ENCODE measurements at places on chromosomes 6 and 20.
A peak's percentile ranks its signal among the peaks of the same experiment; 100 is the strongest.

GRCh38 chr6:9522101-9522500 is 892.8 kb downstream of the TFAP2A start:
- peak; percentile 21 for DNase-seq

- DNase-seq = peak; percentile 54
These were observed 414.0 kb upstream of the OPRM1 start for GRCh38 chr6:153625089-153625488.

DNA sequence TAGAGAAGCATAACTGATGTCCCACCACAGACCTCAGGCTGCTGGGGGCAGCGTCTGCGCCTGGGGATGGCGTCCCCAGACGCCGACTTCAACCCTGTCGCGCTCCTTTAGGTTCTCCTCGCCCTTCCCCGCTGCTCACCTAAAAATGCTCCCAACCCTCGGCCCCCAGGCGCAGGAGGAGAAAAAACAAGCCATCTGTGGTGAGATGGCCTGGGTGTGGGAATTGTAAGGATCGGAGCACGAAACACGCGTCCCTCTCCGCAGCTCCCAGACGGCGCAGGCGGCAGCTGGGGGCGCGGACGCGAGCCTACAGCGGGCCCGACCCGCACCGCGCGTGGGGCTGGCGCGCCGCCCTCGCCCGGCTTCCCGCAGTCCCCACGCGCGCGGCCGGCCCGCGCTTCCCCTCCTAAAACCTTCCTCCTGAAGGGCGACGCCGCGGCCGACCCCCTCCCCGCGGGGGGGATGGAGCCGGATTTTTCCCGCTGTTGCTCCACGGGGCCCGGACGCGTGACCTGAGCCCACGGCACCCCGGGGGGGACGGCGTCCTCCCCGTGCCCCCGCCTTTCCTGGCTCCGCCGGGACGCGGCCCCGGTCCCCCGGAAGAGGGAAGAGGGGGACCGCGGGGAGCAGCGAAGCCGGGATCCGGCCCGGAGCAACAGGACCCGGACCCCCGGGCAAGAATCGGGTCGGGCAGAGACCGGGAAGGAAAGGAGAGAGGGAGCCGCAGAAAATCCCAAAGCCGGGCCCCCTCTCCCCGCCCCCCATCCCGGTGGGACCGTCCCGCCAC is 611 bp downstream of the EPB41L2 start:
- DNase-seq = peak; percentile 40

GRCh38 chr6:100182313-100182712 is 188.3 kb upstream of the MCHR2 start:
- no peak for DNase-seq

GRCh38 chr6:154289818-154290508 is 66.6 kb downstream of the IPCEF1 start:
- no peak for DNase-seq

- DNase-seq = no peak
These were observed 39.3 kb downstream of the GFOD1 start for GRCh38 chr6:13447949-13448724.

DNA sequence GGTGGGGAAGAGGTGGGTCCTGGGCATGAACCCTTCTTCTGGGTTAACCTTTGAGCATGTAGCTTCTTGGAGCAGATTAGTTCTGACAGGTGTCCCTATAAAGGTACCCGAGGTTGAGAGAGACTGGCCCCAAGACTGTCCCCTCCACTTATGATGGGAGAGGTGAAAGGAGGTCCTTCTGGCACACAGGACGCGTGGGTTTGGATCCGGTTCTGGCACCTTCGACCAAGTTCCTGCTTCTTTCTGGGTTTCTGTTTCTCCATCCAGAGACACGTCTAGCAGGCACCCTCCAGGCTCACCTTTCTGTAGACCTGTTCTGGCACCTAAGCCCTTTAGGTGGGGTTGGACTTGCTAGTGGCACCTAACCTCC is 4.1 kb downstream of the PAX1 start:
- DNase-seq = no peak

- no peak for DNase-seq
These were observed 473.6 kb upstream of the AGPAT4 start for GRCh38 chr6:161747506-161747905.

DNA sequence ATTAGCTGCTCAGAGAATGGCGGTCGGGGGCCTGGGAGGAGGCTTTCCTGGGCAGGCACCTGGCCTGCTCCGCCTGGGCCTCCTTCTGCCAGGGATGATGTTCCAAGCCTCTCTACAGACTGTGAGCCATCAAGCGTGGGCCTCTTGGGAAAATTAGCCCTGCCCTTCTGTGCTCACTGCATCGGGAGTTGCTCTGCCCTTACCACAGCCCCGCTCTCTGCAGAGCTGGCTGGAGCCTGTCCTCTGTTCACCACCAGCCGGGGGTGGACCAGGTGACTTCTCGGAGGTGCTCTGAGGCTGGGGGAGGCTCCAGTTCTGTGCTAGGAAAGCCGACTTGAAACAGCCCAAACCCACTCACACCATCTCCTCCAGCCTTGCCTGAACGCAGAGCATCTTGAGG is 24.2 kb downstream of the MDGA1 start:
- DNase-seq = no peak

GRCh38 chr6:32173051-32173727 is 2.7 kb downstream of the AGPAT1 start:
- DNase-seq = no peak

DNA sequence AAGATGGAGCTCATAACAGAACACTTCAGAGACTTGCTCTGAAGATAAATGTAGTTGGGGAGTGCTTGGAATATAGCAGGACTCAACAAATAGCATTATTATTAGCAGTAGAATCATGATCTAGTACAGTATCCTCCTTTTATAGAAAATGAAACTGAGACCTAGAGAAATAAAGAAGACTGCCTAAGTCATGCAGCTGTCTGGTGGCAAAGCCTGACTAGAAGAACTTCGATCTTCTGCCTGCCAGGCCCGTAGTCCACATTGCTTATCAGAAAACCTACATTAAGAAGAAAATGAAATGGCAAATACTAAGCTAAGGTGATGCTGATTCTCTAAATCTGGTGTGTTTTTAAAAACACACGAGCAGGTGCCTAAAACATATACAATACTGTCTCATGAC is 46.4 kb upstream of the DST start:
- no peak for DNase-seq

GRCh38 chr20:9211016-9211760 is 142.3 kb downstream of the PLCB4 start:
- no peak for DNase-seq

GRCh38 chr6:112221561-112221960 is 32.8 kb downstream of the LAMA4 start:
- DNase-seq = no peak

DNA sequence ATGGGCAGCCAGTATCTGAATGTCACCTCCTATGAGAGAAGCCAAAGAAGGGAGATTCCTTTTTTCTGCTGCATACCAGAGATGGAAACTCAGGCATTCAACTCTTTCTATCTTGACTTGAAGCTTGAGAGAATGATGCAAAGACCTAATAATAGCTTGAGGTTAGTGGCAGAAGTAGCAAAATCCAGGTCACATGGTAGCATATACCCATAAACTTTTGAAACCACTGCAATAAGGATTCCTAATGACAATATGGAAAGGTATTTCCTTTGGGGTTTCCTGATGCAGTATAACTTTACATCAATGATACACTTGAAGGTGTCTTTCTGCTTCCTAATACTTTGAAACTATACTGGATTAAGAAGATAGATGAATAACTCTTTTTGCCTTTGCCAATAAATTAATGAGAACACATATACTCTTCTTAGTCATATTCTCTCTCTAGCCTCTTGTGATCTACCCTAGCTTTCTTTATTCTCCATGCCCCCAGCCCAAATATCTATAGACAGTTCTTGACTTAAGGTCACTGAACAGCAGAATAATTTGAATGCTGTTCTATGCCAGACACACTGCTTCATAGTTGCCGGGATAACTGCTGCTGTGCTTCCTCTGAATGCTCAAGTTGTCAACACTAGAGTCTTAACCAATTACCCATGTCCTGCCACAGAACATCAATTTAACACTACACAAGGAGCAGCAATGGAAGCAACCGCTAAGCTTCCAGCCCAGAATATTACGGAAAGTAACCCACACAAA is 155.5 kb upstream of the SIM1 start:
- DNase-seq = peak; percentile 59

DNA sequence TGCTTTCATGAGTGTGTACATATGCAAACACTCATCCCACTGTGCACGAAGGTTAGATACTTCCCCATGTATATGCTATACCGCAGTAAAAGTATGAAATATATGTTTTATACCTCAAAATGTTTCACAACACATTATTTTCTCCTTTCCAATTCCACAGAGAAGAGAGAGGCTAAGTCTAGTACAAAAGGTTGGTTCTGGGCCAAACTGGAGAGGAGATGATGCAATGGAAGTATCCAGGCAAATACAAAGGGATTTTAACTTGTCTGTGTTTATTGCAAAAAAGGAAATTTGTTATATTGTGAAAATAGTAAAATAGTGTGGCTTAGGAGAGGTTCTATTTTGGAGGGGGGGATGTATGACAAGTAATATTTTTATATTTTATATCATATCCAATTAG is 112.6 kb downstream of the PLCB1 start:
- peak; percentile 92 for DNase-seq

DNA sequence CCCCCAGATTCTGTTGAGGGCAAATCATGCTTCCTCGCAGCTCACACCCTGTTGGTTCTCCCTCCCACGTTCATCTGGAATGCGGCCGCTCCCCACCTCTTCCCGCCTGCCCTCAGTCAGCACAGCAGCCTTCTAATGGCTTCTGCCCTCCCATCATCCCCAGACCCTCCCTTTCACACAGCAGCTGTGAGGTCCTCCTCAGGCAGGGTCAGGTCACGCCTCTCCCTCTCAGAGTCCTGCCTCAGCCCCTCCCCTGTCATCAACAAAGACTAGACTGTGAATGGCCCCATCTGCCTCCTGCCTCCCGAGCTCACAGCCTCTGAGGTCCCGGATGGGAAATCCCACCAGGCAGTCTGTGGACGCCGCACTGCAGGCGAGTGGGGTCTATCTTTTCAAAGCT is 7.9 kb upstream of the BHLHE23 start:
- peak; percentile 38 for DNase-seq

DNA sequence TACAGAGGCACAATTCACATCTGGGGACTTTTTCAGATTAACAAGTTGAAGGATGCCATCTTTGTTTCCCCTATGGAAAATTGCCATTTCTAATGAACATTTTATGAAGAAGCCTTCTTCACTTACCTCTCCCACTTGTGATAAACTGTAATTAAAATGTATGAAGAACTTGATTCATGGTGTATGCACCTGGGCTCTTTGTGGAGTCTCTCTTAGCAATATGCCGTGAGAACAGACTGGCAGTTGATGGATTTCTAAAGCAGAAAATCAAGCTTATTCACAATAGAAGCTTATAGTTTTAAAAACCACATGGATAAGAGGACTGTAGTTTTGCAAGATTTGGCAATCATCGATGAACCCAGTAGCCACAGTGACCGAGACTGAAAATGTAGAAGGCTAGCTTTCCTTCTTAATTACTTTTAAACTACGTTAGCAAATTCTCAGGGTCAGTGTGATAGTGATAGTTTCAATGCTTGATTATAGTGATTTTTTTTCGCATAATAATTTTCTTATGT is 270.6 kb downstream of the PRL start:
- peak; percentile 43 for DNase-seq

GRCh38 chr6:152695372-152696045 is 2.2 kb upstream of the MYCT1 start:
- DNase-seq = no peak

DNA sequence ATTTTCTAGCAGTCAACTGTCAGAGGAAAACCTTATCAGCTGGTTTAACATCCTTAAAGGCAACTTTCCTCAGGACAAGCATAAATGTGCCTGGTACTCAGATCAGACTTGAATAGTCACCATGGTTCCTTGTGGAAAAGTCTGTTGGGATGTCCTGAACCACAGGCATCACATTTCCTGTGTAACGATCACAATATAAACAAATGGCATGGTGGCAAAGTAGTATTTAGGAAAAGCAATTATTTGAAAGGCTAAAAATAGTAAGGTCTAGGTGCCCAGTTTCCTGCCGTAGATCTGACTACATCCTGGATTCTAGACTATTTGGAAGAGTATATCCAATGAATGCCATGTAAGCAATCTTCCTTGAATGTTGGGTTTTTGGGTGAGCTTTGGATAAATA is 271.9 kb upstream of the AGPAT4 start:
- DNase-seq = no peak

DNA sequence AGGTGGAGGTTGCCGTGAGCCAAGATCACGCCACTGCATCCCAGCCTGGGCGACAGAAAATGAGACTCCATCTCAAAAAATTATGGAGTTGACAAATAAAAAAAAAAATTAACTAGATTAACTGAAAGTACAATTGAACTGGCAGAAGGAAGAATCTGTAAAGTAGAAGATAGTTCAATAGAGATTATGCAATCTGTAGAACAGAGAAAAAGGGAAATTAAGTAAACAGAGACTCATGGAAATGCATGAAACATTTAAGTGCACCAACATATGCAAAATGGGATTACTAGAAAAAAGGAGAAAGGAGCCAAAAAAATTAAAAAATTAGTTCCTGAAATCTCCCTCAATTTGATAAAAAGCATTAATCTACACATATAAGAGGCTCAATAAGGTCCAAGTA is 188.8 kb upstream of the KHDRBS2 start:
- DNase-seq = no peak

DNA sequence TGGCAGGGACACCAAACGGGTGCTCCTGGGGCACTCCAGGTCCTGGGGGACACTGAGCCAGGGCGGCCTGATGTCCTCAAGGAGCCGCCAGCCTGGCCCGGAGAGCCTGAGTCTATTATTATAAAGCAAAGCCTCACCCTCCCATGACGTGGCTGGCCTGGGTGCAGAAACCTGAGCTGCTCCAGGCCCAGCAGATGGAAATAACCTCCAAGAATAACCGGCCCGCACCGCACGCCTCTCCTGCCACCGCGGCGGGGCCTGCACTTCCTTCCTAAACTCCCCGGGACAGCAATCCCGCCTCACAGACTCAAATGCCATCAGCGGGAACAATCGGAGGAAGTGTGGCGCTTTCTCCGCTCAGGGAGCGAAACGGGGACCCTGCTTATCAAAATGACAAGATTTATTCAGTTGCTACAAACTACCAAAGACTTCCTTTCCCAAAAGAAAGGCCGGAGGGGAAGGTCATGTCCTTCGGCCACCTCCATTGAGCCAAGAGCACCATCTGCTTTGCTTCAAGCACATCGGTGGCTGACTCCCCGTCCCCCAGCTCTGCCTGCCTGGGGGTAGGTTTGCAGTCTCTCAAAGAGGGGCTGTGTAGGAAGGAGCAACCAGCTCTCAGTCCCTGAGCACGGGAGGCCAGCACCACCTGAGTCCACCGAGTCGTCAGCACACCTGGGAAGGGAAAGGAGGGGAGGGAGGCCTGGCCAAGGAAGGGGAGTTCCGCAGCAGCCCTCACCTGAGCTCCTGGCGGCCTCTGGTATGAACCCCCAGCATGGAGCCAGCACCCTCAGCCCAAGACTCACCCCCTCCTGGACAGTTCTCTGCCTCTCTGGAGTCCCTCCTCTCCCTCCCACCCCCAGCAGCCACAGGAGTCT is 78.6 kb upstream of the QKI start:
- DNase-seq = peak; percentile 59

GRCh38 chr6:145235207-145235606 is 500.1 kb downstream of the EPM2A start:
- DNase-seq = no peak

GRCh38 chr6:144214622-144215401 is 64.5 kb downstream of the STX11 start:
- DNase-seq = no peak

- no peak for DNase-seq
These were observed 149.1 kb upstream of the IMPG1 start for GRCh38 chr6:76221525-76221924.

- no peak for DNase-seq
These were observed 9.1 kb downstream of the APOBEC2 start for GRCh38 chr6:41062056-41062455.

GRCh38 chr20:38158701-38159351 is 6.2 kb downstream of the TGM2 start:
- peak; percentile 59 for DNase-seq

GRCh38 chr6:1502041-1502440 is 107.7 kb upstream of the FOXC1 start:
- DNase-seq = no peak

All from cardiac muscle cell (in vitro differentiated cells and primary cell).